Adrenal gland (tissue), 19 donors: ENCODE measurements at places on chromosomes 3 and 15. TPM values are rescaled to one million over a fixed set of nuclear protein-coding genes. Genes with fewer than 3 reads are reported as not detected.

DNA sequence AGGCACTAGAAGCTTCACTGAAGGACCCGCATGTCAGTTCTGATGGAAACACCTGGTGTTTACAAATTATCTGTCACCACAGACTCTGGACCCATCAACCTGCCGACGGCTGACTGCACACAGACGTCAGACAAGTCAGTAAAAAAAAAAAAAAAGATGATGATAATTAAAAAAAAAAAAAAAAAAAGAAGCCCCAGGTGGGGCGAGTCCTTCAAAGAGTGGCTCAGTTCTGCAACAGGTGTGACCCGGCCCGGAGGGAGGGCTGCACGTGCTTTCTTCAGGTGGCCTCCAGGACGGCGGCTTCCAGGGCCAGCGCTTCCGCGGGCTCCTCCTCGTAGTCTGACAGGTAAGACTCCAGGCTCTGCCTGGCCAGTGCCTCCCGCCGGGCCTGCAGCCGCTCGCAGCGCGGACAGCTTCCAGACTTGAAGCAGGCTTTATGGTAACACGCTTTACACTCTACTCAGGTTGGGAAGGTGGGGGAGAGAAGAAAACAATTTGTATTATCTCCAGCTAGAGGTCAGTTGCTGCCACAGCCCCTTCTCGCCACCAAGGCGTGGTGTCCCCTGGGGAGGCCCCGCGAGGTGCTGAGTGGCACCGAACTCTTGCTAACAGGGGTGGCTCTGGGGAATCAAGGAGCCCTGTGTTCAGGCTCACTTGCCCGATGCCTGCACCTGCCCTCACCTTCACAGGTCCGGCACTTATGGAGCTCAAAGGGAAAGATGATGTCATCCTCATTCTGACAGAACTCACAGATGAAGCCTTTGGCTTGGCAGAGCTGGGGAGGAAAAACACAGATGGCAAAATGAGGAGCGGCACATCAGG lies 61.8 kb downstream of the RUBCN start:
- no peak overlapping the region for H3K27ac ChIP-seq
- H3K4me3 ChIP-seq: no peak overlapping the region
- no peak for DNase-seq
- H3K27me3 ChIP-seq: no peaks in the 10 kb centered on the region
- peaks cover 30% of the 10 kb centered on the region for H3K36me3 ChIP-seq

Gene PRR20G
- total RNA-seq: not detected

Gene CLRN1
- 1.0 TPM for total RNA-seq

DNA sequence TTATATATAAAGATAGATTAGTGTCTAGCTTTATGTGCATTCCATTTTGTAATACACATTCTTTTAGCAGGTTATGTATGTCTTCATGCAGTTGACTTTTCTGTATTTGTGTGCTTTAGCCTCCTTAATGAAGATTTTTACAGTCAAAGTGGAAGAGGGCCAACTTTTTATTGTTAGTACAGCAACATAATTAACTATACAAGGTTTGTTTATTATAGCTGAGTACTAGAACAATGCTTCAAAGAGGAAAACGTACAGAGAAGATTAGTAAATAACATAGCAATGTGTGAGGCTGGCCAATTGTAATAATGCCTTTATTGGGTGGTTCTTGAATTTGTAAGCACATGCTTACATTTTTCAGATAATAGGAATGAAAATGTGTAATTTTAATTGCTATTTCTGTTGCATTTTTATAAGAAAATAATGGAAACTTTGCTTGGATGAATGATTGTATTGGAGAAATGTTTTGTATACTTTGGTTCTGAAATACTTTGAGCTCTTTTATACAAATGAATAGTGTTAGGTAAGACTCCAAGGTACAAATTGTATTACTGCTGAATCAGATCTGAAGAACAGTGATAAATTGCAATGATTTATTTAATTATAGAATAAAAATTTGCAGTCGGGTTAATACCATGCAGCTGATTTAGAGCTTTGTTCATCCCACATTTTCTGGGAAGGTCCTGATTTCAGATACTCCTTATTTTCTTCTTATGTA lies 41.4 kb downstream of the UBE2E2 start:
- no peaks in the 10 kb centered on the region for H3K4me1 ChIP-seq
- no peaks in the 10 kb centered on the region for H3K27me3 ChIP-seq
- no peak for DNase-seq
- no peak overlapping the region for H3K4me3 ChIP-seq
